Lung (tissue), 17 donors: ENCODE measurements at places on chromosomes 1 and 21.

DNA sequence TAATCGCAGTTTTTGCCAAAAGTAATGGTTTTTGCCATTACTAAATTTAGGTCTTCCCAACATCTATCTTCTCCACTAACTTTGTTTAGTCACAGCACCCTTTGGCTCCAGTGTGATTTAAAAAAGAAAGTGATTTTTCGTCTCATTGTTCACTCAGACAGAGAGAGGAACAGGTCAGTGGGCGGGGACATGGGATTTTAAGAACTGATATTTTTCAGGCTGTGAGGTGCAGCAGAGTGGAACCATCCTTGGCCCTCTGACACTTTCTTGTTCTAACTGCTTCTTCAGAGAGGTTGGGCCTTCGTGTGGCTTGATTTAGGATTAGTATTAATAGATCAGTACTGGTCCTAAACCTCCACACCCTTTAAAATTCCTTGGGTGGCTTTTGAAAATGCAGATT is 38.8 kb downstream of the CASQ2 start:
- DNase-seq, result no peak

GRCh38 chr21:31589820-31590219 is 69.7 kb upstream of the SOD1 start:
- no peak for DNase-seq

DNA sequence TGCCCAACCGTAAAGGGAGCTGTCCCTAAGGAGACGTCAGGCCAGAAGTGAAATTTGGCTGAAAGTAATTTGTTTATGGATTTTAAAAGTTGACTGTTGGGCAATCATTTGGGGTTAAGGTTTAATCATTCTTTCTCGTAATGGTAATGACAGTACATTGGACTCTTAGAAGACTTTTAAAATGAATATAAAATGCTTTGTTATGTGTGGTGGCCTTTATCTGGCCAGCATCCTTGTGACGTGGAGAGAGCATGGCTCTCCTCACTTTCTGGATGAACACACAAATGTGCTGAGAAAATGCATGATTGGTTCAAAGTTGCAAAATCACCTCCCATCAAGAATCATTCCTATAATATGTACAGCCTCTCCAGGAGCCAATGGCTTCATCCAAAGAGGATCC is 160.2 kb downstream of the DHRS3 start:
- DNase-seq, result no peak

DNA sequence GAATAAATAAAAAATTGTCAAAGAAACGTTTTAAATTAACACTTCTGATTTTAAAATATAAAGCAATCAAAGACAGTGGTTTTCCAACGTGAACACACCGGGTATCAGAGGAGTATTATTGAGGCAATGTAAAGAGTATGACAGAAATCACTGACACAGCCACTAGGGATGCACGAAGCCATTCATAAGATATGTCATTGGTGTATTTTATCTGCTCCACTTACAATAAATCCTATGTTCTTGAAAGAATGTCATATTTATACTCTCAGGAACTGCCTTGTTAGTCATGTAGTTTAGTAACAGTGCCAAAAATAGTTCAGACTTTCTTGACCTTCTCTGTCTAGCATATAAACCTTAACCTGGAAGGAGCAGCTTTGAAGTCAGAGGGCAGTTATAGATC is 835.0 kb upstream of the NCAM2 start:
- DNase-seq, result no peak

DNA sequence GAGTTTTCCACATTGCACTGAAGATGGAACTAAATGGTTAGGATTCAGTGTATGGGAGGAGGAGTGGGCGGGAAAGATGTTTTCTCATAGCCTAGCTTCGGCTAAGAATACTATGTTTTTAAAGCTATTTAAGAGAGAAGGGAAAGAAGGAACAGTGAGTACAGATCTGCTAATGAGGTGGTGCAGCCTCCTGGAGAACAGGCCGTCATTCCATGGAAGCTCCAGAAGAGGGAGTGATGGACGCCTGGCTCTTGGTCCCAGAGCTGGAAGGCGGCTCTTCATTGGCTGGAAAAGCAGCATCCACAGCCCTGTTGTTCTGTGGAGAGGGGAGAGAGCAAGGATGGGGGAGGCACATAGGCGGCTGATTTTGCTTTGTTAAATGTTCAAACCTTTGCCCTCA is 6.9 kb downstream of the CAMK1G start:
- DNase-seq, result peak; percentile 62

GRCh38 chr1:234599617-234600417 is 10.2 kb downstream of the IRF2BP2 start:
- DNase-seq, result peak; percentile 94

- DNase-seq, result no peak
Measured at GRCh38 chr1:193077991-193078390, 18.6 kb downstream of the RO60 start.

GRCh38 chr1:86594284-86594770 is 47.4 kb downstream of the CLCA4 start:
- no peak for DNase-seq
